ENCODE measurements at places on chromosomes 6 and 20. TPM values are rescaled to one million over a fixed set of nuclear protein-coding genes. Genes with fewer than 3 reads are reported as not detected.
A peak's percentile ranks its signal among the peaks of the same experiment; 100 is the strongest.

DNA sequence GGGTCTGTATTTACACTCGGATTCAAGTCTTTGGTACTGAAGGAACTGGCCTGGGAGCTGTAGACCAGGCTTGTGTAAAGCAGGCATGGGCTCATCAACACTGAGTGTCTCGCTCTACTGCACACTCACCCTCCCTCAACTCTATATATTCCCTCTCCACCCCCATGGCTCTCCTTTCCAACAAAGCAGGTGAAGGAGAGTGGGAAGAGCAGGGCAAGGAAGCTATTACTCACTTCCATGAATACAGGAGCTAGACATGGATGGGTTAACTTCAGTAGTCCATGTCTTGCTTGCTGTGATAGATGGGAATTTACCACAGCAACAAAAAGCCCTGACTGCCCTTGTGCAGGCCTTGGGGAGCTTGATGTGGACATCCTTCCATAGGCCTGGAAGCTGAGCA, 20.7 kb upstream of the SLC2A12 start:
- no peak for ATAC-seq

DNA sequence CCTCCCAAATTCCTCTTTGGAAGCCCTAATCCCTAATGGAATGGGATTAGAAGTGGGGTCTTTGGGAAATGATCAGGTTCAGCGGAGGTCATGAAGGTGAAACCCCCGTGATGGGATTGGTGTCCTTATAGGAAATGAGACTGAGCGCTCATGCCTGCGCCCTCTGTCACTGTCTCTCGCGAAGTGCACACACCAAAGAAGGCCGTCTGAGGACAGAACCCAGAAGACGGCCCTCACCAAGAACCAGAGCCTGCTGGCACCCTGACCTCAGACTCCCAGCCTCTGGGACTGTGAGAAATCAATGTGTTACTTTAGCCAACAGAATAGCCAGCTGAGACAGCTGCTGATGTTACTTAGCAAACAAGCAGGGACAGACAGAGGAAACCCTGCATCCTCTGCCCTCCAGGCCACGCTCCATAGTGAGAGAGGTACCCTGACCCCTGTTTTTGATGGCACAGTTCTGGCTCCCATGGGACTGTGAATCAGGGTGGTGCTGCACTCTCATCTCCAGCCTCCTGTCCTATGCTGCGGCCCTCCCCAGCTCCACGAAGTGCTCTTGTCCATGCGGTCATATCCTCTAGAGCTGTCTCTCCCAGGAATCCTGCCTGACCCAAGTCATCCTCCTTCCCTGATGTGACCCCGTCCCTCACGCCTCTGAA, 369.3 kb downstream of the ZFAND3 start:
- ATAC-seq = no peak

- no peak for ATAC-seq
These were observed 104.7 kb downstream of the JARID2 start for GRCh38 chr6:15350386-15351083.

DNA sequence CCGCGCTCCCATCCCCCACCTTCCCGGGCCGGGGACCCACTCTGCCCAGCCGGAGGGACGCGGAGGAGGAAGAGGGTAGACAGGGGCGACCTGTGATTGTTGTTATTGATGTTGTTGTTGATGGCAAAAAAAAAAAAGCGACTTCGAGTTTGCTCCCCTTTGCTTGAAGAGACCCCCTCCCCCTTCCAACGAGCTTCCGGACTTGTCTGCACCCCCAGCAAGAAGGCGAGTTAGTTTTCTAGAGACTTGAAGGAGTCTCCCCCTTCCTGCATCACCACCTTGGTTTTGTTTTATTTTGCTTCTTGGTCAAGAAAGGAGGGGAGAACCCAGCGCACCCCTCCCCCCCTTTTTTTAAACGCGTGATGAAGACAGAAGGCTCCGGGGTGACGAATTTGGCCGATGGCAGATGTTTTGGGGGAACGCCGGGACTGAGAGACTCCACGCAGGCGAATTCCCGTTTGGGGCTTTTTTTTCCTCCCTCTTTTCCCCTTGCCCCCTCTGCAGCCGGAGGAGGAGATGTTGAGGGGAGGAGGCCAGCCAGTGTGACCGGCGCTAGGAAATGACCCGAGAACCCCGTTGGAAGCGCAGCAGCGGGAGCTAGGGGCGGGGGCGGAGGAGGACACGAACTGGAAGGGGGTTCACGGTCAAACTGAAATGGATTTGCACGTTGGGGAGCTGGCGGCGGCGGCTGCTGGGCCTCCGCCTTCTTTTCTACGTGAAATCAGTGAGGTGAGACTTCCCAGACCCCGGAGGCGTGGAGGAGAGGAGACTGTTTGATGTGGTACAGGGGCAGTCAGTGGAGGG, 2.8 kb downstream of the SOX4 start:
- peak; percentile 12 for ATAC-seq

DNA sequence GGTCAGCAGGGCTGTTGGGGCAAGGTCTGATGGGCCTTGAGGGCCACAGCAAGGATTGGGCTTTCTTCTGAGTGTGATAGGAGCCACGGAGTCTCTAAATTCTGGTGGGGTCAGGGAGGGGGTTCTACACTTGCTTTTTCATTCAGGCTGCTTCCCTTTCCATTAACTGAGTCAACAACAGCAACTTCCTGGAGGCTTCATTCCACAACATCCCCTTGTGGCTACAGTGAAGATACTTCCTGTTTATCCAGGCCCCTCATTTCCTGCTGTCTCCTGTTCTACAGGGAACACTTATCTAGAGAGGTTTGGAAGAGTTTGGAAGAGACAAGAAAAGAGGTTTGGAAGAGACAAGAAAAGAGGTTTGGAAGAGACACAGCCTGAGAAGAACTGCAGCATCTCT, 144.8 kb upstream of the ENPP5 start:
- ATAC-seq = no peak

DNA sequence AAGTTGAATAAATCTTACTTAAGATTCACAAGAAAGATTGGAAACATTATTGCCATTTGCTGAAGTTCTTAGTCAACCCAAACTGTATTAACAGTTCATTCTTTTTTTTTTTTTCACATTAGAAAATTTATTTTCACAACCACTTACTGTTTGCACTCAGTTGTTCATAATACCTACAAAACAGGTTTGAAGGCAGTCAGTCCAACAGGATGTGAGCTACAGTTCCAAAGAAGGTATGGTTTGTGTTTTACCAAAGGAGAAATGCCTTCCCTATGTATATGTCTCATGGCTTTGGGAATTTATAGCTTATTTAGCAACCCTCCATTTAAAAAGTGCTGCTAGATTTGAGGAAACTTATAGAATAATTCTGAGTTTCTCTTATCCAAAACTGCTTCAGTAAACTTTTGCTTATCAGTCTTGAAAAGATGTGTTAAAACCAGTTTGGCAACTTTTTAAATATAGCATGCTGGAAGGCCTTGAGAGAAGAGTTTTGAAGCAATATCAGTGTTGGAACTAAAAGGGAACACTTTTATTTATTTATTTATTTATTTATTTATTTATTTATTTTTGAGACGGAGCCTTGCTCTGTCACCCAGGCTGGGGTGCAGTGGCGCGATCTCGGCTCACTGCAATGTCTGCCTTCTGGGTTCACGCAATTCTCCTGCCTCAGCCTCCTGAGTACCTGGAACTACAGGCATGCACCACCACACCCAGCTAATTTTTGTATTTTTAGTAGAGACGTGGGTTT, 46.8 kb upstream of the RREB1 start:
- ATAC-seq = no peak

ULBP3 gene
- 43.3 TPM for total RNA-seq
